ENCODE measurements at places on chromosomes 1 and 21. TPM values are rescaled to one million over a fixed set of nuclear protein-coding genes. Genes with fewer than 3 reads are reported as not detected.
A peak's percentile ranks its signal among the peaks of the same experiment; 100 is the strongest.

The IL10RB gene
- 22.2 TPM for total RNA-seq

The HTR6 gene
- total RNA-seq, result not detected

The S100A11 gene
- total RNA-seq, result 239 TPM

The PTPRF gene
- total RNA-seq, result 1.3 TPM

The FAM110D gene
- total RNA-seq, result not detected

The SPRR4 gene
- not detected for total RNA-seq

The PROK1 gene
- not detected for total RNA-seq

The LIN9 gene
- total RNA-seq, result 10.9 TPM

The GDAP2 gene
- total RNA-seq, result 31.3 TPM

The MRAP gene
- total RNA-seq, result not detected

The POGZ gene
- total RNA-seq, result 127 TPM

DNA sequence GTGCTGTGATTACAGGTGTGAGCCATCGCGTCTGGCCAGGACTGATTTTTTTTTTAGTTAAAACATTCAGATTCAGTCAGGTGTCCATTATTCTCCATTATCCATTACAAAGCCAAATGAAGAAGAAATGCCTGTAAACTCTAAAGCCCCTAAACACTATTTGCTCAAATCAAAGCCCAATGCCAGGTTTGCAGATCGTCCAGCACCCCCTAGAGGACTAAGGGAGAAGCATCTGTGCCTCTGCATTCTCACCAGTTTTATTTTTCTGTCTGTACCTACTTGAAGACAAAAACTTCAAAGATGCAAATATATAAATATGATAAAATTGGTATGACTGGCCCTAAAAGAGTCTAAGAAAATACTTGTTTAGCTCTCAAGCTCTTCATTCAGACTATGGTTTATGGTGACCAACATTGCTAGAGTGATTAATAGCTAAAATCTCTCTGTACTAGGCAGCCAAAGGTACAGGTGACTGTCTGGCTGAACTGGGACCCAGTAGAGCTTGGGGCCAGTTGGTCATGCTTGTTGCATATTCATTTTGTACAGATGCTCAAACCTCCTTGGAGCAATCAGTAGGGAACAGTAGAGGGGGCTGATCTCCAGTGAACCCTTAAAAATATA is 138.4 kb downstream of the SYT2 start:
- peaks cover 15% of the 10 kb centered on the region for H3K36me3 ChIP-seq
- DNase-seq, result no peak
- H3K27me3 ChIP-seq, result no peaks in the 10 kb centered on the region
- peaks cover 3% of the 10 kb centered on the region for H3K4me1 ChIP-seq
- H3K4me3 ChIP-seq, result no peak overlapping the region
- no peak overlapping the region for H3K27ac ChIP-seq

DNA sequence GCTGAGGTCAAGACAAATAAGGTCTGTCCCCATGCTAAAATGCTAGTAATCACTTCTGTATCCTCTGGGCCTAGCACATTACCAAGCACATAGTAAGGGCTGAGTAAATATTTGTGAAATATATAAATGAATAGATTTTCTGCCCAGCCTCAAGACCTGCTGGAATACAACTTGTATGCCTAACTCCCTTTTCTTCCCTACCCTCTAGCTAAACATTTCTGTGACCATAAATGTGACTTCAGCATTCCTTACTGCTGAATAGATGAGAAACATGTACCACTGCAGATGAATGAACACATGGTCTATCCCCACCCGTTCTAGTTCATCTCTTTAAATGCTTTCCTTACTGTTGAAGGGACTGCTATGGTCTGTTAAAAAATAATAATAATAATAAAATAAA is 209.0 kb upstream of the HOOK1 start:
- no peak overlapping the region for H3K27ac ChIP-seq
- H3K4me3 ChIP-seq, result no peak overlapping the region
- peaks cover 11% of the 10 kb centered on the region for H3K36me3 ChIP-seq
- DNase-seq, result no peak

DNA sequence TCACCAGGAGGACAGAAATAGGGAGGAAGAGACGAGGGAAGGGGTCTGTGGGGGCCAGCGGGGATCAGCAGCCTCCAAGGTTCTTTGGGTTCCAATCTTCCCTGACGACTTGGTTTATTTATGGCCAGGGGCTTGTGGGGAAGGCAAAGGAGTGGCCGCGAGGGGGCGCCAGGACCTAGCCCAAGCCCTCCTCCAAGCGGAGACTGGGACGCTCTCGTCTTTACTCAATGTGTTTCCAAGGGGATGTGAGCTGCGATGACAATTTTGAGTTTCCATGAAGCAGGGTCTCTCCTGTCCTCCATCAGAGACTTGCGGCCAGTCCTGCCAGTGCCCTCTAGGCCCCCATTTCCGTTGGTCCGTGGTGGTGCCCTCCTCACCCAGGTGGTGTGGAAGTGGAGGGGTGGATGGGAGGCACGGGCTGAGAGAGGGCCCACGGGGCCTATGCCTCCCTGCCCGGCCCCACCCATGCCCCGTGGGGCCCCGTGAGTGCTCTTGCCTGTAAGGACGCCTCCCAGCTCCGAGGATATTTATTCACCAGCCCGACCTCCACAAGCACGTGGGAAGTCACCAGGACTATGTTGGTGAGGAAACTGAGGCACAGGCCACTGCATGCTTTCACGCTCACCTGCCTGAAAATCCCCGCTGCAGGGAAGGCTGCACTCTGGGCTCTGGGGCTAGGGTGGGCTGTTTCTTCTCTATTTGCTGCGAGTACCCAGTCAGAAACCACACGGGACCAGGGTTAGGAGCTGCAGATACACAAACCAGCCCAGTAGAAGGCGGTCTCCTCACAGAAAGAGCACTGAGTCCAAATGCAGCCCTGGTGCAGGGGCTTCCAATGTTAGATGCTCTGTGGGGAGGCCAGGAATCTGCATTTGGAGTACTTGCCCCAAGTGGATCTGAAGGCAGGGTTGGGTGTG is 26.5 kb downstream of the DMRTB1 start:
- no peaks in the 10 kb centered on the region for H3K4me1 ChIP-seq
- H3K36me3 ChIP-seq, result no peaks in the 10 kb centered on the region
- H3K27me3 ChIP-seq, result peaks cover 32% of the 10 kb centered on the region

DNA sequence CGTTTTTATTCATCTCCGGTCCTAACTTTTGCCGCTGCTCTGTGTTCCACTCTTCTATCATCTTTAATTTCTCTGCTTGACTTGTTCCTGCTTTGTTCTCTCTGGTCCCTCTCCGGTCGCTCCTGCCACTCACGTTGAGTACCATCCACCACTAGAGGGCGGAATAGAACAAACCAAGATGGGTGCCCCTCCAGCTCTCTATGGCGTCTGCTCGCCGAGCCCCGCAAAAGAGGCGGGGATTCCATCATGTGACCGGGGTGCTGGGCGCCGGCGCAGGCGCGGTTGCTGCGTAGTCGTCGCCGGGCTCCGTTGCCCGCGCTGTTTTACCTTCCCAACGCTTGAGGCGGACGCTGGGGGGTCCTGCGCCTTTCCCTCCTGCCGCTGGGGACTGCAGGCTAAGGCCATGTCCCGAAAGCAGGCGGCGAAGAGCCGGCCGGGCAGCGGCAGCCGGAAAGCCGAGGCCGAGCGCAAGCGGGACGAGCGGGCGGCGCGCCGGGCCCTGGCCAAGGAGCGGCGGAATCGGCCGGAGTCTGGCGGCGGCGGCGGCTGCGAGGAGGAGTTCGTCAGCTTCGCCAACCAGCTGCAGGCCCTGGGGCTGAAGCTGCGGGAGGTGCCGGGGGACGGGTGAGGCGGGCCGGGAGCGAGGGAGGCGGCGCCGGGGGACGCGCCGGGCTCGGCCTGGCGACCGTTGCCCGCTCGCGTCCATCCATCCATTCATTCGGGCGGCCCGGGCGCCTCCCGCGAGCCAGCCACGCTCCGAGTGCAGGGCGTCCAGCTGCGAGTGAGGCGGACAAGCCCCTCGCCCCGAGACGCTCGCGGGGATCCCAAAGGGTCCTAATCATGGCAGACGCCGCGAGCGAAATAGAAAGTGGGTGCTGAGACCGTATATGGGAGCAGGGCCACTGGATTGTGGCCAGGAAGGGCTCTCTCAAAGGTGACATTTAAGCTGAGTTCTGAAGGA is at the start of gene OTUD3:
Gene OTUD3, plus strand, starts transcription at position 285 of the 961 bp plus-strand sequence. Its CDS starts 119 bp downstream, at position 404.
- H3K27me3 ChIP-seq, result peaks cover 2% of the 10 kb centered on the region
- peak within 1 kb of the TSS; percentile 97 for H3K4me3 ChIP-seq
- H3K27ac ChIP-seq, result peak within 1 kb of the TSS; percentile 9
- H3K36me3 ChIP-seq, result no peaks in the 10 kb centered on the region

DNA sequence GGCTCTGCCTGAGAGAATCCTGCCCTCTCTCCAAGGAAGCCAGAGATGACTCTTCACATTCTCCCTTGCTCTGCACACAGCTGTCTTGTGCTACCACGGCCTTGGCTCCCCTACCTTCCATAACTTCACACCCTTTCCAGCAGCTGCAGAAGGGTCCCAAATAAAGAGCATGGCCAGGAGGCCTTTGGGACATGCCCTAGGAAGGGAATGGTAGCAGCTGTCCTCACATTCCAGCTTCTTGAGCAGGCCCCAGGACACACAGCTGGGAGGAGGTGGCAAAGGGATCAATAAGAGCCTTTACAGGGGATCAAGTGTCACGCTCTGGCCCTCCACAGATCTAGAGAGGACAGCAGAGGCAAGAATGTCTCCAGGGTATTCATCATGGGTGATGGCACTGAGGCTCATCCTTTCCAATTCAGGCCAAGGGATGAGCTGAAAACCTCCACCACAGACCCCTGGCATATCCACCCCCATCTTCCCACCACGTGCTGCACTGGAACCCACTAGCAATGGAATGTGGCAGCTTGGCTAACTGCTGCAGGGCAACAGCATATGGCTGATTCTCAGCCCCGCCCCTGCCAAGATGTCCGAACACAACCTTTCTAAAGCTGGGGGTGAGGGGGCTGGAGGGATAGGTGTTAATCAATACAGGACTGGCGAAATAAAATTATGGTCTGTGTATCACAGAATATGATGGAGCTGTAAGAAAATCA is 17.8 kb upstream of the RAB29 start:
- DNase-seq, result no peak
- no peaks in the 10 kb centered on the region for H3K27me3 ChIP-seq
- H3K4me3 ChIP-seq, result peak overlapping the region; percentile 1
- H3K36me3 ChIP-seq, result peaks cover 30% of the 10 kb centered on the region

DNA sequence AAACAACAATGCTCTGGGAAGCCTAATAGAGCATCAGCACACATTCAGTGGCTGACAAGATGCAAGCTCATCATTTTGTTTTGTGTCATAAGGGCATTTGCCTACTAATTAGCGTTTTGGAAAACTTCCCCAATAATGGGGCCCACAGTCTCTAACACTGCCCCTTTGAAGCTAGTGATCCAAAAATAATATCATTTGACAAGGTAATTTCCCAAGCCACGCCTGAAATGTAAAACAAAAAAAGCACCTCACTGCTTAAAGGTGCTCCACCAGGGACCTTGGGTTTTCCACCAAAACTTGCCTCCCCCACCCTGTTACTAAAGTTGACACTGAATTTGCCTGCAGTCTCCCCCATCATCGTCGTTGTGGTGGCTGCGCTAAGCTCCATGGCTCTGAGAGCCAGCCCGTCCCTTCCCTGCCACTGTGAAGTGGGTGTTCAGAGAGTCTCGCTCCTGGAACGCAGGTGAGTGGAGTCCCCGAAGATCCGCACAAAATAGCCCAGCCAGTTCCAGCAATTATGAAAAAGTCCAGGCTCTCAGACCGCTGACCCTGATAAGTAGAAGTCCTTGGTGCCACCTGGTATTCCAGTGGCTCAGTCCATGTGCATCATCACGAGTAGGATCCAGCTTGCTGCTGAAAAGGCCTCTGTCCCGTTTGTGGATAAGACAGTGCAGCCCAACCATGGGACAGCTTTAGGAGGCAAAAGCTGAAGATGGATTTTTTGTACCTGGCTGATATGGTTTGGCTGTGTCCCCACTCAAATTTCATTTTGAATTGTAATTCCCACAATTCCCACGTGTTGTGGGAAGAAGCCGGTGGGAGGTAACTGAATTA is 52.2 kb downstream of the RAB3GAP2 start:
- H3K27me3 ChIP-seq, result no peaks in the 10 kb centered on the region
- no peak overlapping the region for H3K4me3 ChIP-seq
- H3K4me1 ChIP-seq, result peaks cover 17% of the 10 kb centered on the region
- no peak overlapping the region for H3K27ac ChIP-seq
- DNase-seq, result no peak
- H3K36me3 ChIP-seq, result no peaks in the 10 kb centered on the region

DNA sequence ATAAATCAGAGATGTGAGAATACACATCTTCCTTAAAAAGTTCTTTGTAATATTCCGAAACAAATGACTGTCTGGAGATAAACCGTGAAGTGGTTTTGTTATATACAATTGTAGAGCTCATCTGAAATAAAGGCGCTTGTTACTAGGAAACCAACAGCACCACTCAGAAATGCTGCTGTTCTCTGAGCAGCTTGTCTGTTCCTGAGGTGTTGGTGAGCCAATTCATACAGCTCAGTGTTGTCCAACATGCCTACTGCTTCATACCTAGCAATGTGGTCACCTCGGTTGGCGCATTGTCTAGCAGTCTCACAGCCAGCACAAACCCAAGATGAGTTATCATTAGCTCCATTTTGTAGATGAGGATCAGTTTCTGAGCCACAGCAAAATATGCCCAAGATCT is 44.4 kb downstream of the GFI1 start:
- no peak overlapping the region for H3K4me3 ChIP-seq
- H3K27ac ChIP-seq, result no peak overlapping the region
- peaks cover 6% of the 10 kb centered on the region for H3K4me1 ChIP-seq
- H3K27me3 ChIP-seq, result no peaks in the 10 kb centered on the region
- no peaks in the 10 kb centered on the region for H3K36me3 ChIP-seq
- no peak for DNase-seq

DNA sequence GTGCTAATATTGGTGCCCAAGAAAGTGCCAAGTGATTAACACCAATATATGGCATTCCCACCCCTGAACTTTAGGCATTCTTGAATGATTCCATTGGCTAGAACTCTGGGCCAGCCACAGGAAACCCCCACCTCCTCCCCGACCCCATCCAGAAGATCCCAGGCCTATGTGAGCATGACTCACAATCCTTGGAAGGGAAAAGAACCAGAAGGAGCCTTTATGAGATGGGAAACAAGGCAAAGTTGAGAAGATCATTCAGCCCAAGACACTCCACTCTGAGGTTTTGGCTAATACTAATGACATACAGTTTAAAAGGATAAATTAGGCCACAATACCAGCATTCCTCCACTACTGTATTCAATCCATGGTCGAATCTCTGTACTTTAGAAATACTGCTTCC is 21.8 kb downstream of the ELK4 start:
- H3K4me1 ChIP-seq, result peaks cover 28% of the 10 kb centered on the region
- H3K36me3 ChIP-seq, result peaks cover 12% of the 10 kb centered on the region
- H3K4me3 ChIP-seq, result no peak overlapping the region
- no peak overlapping the region for H3K27ac ChIP-seq
- DNase-seq, result no peak
- no peaks in the 10 kb centered on the region for H3K27me3 ChIP-seq

GRCh38 chr1:178328728-178329127 is 168.0 kb downstream of the CLEC20A start:
- no peak overlapping the region for H3K27ac ChIP-seq
- H3K4me3 ChIP-seq, result no peak overlapping the region
- H3K36me3 ChIP-seq, result no peaks in the 10 kb centered on the region
- no peaks in the 10 kb centered on the region for H3K27me3 ChIP-seq

- peak overlapping the region; percentile 34 for H3K4me3 ChIP-seq
- peak overlapping the region; percentile 64 for H3K27ac ChIP-seq
- peaks cover 5% of the 10 kb centered on the region for H3K36me3 ChIP-seq
- peaks cover 5% of the 10 kb centered on the region for H3K27me3 ChIP-seq
These were observed 19.0 kb downstream of the BCAR3 start for GRCh38 chr1:93662481-93663207.

Measured in natural killer cell treated with Interleukin-12 subunit alpha and Interleukin-12 subunit beta and Interleukin-15 and Interleukin-18, amount 100 ng/mL, for 72 hours (primary cell).